Activated CD4-positive, CD25-positive, alpha-beta regulatory T cell treated with anti-CD3 and anti-CD28 coated beads, Interleukin-2, amount 50 U/mL, for 72 hours (primary cell): ENCODE measurements at places on chromosomes 7 and 10.

DNA sequence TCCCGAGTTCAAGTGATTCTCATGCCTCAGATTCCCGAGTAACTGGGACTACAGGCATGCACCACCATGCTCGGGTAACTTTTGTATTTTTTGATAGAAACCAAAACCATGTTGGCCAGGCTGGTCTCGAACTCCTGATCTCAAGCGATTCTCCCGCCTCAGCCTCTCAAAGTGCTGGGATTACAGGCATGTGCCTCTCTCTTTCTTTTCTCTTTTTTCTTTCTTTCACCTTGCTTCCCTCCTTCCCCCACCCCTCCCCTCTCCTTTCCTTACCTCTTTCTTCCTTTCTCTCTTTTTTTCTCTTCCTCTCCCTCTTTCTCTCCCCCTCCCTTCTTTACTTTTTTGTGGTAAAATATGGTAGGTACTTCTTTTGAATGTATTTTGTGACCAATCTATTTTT lies 62.2 kb downstream of the ANKRD61 start:
- DNase-seq = no peak

DNA sequence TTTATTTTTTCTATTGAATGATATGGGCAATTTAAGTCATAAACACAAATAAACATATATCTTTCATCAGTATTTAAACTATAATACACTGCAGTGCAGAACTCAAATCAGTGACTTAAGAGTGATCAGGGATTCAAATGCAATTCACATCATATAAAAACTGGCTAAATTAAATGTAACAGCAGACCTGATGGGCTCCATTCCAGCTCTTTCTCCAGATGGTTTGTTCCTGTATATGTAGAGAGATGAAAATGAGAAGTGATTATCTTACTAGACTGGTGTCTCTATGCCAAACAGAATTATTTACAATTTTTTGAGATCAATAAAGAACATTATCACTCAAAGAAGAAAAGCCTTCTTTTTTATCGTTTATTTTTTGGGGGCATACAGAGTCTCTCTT lies 568.8 kb upstream of the ADARB2 start:
- no peak for DNase-seq

DNA sequence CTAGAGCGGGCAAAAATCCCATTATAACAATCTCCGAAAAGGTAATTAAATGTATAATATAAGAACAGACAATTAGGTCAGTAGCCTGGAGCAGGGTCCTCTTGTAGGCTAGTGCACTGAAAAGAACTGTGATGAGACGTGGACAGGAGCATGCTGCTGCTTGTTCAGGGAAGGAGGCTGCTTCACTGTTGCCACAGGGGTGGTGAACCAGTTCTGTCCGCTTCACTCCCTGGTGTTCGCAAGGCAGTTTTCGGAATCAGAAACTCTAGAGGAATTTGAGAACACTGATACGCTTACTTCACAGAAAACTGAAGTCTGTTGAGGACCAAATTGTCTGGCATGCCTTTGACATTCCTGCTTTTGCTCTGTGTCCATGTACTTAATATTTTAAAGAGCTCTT lies 17.4 kb downstream of the ZNRF2 start:
- DNase-seq = no peak

GRCh38 chr7:4073052-4073451 lies 609.0 kb upstream of the FOXK1 start:
- DNase-seq = no peak
